ENCODE measurements at places on chromosomes 2 and 18.

DNA sequence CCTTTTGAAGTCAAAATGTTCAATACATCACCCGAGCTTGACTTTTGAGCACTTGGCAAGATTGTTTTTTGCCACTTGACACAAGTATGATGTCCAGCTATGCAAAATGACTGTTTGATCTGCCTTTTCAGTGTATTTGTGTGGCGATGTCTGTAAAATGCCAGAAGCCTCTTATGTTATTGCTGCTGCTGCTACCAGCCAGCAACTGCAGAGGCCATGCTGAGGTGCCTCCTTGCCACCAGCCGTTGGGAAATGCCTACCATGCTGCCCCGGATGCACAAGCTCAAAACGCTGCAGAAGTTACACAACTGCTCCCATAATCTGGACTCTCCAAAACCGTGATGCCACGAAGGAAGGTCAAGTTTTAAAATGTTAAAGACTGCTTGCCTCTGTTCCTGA is 80.3 kb downstream of the RTN4 start:
- no peak for DNase-seq

GRCh38 chr2:31258351-31258750 is 24.4 kb downstream of the EHD3 start:
- DNase-seq, result no peak

GRCh38 chr2:143994961-143995360 is 525.0 kb downstream of the ZEB2 start:
- no peak for DNase-seq

- DNase-seq, result no peak
Observed at GRCh38 chr2:225337183-225337582, 62.3 kb upstream of the NYAP2 start.

- DNase-seq, result no peak
Observed at GRCh38 chr2:63050334-63051041, at the start of gene OTX1. OTX1 (plus strand) TSS chr2:63050830; CDS start chr2:63052991, 2,161 bp downstream.

DNA sequence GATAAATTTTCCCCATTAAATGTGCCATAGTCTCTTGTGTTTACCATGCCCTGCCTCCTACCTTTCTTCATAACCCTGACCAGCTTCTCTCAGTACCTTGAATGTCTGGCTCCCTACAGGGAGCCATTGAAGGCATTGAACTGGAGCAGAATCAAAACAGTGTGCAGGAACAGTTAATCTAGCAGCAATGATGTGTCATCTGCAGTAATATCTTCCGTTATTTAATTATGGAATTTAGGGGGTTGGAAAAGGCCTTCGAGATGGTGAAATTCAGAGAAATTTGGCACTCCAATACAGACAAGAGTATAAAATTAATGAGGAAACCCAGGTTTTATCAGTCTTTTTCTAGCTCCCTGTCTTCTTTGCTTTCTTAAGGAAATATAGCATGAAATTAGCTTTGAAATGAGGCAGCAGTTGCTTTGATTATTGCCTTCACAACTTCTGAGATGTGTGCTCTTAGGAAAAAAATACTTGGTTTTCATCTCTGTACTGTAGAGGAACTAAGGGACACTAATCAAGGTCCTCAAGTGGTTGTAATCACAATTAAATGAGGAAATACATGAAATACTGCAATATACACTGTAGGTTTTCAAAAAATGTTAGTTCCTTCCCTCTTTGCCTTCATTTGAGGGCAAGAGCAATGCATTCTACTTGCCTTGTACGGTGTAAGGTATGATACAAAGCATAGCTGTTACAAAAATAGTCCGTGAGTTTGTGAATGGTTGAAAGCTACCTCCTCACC is 369.1 kb downstream of the SETBP1 start:
- no peak for DNase-seq

Measured in activated naive CD4-positive, alpha-beta T cell (primary cell).